ENCODE measurements at places on chromosomes 13 and 19.

DNA sequence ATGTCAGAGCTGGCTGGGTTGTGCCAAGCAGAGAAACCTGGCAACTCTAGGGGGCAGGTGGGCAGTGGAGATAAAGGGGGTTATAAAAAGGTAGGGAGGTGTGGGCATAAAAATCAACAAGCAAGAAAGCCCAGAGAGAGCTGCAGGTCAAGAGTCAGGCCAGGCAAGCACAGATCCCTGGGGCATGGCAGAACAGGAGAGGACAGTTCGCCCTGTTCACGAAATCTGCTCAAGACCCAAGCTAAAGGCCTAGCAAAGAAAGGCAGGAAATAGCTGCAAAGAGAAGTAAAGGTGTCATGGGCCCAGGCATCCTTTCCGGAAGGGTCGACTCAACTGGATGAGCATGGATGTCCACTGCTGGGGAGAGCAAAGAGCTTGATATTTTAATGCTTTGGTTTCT lies 3.4 kb downstream of the MBNL2 start:
- no peak for DNase-seq

- no peak for DNase-seq
Observed at GRCh38 chr13:89852570-89852969, 1494.9 kb upstream of the MIR17HG start.

DNA sequence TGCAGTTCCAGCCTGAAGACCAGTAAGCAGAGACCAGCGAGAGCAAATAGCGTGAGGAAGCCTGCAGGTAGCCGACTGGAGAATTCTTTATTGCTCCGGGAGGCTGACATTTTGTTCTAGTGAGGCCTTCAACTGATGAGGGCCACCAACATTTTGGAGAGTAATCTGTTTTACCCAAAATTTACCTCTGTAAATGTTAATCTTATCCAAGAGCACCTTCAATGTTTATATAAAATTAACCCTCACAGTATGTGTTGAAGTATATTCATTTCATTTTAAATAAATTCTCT lies 546.4 kb upstream of the SLITRK5 start:
- DNase-seq: no peak

GRCh38 chr19:33376941-33377557 lies 3.5 kb downstream of the CEBPG start:
- DNase-seq: no peak

- DNase-seq: no peak
Observed at GRCh38 chr19:7251494-7251893, 42.7 kb downstream of the INSR start.

DNA sequence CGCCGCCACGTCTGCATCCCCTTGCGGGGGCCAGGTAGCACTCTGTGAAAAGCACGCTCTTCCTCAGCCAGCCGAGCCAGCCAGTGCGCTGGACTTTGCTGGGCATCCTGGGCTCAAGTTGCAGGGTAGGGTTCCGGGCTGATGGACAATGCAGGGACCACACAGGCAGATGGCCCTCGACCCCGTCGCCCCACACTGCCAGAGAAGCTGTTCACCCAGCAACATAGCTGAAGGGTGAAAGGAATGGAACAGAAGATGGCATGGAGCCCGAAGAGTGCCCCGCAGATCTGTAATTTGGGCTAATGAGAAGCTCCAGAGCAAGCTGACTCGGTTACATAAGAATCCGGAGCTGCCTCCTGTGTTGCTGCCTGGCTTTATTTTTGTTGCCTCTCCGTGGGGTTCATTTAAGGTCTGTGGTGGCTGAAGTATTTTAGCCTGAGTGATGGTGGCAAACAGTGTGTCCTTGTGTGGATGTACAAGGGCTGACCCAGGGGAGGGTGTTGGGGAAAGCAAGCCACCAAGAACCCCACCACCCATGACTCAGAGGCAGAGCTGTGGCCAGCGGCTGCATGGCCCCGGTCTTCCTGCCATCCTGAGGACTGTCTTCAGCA lies 105.8 kb downstream of the SOX1 start:
- DNase-seq: no peak

DNA sequence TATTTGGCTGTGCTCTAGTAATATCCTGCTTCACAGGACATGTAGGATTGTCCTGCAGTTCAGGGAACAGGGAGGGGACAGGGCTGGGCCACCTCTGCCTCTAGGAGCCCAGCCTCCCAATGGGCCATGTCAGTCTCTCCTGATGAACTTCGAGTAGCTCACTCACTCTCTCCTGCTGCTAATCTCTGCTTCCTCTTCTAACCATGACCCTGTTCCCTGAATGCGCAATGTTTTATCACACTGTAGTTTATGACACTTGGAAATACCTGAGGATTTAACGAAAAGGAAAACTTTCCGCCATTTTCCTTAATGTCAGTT lies 9.2 kb downstream of the PARP4 start:
- DNase-seq: no peak

GRCh38 chr19:2575734-2576481 lies 100.0 kb downstream of the GADD45B start:
- DNase-seq: no peak

- DNase-seq: no peak
Observed at GRCh38 chr13:42807866-42808265, 26.5 kb downstream of the FAM216B start.

DNA sequence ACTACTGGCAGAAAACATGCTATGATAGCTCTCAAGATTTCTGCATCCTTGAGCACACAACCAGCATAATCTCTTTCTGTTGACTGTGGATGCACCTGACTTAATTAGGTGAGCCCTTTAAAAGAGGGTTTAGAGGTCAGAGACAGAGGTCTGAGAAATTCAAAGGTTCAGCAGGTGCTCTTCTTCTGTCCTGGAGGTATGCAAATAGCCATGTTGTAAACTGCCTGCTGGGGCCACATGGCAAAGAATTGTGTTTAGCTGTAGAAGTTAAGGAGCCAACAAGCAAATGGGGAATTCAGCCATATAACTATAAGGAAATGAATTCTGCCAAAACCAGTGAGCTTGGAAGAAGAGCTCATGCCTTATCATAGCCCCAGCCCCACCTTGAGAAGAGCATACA lies 11.6 kb upstream of the DCLK1 start:
- no peak for DNase-seq

Data from stimulated activated CD4-positive, alpha-beta T cell treated with anti-CD3 and anti-CD28 coated beads, TNF-alpha, amount 100 ng/mL, for 24 hours (primary cell).